ENCODE measurements at places on chromosomes 1 and 21.

DNA sequence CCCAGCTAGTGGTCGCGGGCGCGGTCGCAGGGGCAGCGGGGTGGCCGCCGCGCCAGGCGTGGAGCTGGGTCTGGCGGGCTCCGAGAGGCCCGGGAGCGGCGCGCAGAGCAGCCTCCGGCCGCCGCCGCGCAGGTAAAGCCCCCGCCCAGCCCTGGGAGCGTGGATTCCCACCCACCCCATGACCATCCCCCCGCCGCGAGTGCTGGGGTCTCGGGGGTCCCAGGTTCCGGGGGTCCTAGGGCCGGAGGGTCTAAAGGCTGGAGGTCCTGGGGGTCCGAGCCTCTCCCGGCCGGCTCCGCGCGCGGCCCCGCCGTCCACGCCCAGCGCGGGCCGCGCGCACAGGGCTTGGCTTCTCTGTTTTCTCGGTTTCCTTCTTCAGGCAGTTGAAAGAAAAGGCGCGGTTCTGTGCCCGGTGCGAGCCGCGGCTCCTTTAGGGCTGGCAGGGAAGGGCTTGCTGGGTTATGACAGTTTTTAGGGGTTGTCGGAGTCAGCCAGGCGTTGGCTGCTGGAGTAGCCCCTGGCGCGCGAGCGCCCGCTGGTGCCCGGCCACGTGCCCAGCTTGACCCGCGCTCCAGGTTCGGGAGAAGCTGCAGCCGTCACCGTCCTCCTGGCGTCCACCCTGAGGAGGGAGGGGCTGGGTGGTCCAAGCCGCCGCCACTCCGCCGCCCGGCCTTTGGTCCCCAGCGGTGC lies 359 bp downstream of the LRRC3 start:
- DNase-seq: no peak

- DNase-seq: no peak
Measured at GRCh38 chr1:114719424-114719787, 2.8 kb upstream of the NRAS start.

GRCh38 chr1:103243481-103243880 lies 135.2 kb upstream of the COL11A1 start:
- DNase-seq: no peak

GRCh38 chr1:2303016-2303775 lies 75.1 kb downstream of the SKI start:
- DNase-seq: no peak

DNA sequence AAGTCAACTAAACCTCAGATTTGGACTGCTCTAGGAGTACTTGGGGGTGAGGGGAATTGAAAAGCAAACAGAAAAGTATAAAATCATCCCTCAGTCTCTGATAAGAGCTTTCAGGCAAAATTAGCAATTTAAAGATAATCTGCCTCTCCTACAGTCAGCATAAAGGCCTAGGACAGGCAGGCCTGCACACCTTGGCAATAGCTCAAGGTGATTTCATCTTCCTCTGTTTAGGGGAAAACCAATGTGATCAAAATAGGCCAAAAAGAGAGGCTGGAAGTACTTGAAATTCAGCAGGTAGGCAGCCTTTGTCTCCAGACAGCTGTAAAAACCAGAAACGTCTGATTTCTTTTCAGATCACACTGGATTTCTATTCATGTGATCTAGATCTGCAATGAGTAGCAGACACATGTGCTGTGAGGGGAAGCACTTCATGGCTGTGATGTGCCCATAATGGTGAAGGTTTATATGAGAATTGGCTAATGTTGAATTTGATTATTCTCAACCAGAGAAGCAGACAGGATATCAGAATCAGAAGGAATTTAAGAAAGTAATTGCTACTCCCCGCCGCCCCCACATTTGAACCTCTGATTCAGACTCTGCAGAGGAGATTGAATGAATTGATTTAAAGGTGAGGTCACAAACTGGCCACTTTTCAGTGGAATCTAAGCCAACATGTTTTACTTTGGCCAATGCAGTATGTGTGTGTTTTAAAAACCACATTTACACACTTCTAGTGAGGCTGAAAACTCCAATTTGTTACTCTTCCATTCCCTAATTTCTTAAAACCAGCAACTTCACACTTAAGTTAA lies 45.8 kb upstream of the DNASE2B start:
- DNase-seq: no peak

GRCh38 chr1:184005506-184005905 lies 32.0 kb downstream of the COLGALT2 start:
- no peak for DNase-seq

DNA sequence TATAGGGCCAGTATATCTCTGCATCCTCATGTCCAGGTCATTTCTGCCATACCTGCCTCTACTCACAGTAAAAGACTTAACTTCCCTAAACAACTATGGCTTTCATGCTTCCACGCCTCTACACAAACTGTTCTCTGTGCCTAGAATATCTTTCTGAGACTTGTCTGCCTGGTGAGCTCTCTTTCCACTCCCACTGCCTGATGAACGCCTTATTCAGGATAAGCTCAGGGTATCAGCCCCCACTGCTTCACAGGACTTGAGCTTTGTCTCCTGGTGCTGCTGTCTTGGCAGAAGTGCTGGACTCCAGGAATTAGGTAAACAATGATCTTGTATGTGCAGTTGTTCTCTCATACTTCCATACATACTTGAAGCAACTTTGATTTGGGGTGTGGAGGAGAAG lies 4.8 kb upstream of the DDX20 start:
- no peak for DNase-seq

DNA sequence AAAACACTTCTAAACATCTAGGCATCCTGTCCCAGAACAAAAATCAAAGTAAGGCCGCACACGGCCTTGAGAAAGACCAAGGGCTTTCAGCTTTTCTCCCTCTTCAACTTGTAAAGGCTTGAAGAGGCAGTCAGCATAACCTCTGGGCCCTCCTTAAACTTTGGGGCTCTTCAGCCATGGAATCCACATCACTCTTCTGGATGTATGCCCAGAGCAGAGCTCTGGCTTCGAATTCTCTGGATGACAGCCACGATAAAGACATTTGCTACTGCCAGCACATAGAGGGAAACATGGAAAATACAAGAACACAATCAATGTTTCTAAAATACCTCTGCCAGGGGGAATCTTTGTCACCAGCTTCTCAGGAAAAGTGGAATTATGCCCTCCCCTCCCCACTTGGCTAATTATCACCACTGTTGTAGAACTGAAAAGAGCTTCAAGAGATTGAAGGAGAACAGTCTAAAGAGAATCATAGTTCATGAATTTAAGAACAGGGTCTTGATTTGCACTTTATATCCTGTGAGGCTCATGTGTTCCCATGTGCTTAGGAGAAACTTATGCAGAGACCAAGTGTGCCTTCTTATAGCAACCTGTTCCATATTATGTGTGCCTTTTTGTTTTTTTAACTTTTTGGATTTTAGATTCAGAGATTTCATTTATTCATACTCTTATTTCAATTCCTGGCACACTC lies 39.0 kb upstream of the DPT start:
- no peak for DNase-seq

DNA sequence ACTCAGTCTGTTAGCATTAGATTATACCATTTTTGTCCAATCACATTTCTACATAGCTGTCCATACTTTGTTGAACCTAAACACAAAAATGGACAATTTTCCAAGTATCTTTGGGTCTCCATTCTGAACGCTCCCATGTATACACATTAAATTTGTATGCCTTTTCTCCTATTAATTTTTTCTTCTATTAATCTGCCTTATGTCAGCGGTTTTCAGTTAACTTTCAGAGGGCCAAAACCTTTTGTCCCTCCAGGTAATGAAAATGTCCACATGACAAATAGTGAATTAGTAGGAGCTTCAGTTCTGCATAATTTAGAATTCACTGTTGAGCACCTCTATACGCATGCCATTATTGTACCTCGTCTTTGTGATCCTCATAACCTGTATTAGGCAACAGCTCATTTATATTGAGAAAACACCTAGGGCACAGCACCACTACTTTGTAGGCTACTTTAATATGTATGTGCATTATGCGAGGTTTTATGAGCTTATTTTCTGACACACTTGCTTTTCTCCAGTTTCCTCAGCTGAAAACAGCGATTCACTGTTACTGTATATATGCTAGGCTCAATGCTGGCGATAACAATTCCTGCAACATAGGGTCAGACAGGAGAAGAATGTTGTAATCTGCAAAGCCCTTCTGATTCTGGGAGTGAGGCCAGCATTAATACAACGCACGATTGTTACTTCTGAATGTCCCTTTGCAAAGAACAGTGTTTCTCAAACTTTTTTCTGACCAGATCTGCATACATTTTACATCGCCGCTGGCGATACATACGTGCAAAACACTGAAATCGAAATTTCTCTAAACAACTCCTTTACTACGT lies 1.1 kb upstream of the ABCD3 start:
- no peak for DNase-seq

DNA sequence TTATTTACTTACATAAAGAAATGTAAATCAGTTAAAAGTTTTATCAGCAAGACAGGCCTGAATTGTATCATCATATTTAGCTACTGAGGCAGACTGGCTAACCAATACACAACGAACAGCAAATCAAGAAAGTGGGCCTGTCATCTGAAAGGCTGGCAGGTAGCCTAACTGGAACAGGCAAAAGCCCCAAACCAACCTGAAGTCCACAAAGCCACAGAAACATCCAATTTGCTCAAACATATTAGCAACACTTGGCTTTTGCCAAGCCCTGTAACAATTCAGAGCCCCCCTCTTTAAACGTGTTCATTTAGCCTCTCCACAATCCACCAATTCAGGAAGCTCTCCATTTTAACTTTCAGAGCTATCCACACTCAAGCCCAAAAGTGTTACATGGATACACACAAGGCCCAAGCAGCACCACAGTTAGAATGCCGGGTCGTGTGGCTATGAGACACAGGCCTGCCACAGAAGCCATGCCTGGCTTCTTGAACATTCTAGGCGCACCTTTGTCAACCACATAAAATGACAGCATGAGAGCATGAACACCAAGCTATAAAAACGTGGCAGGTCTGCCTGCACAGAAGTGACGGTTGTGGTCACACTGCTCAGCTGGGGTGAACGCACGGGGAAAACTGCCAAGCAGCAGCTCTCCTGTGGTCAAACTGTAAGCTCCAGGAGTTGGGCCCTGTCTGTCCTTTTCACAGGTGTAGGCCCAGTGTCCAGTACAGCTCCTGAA lies 49.3 kb downstream of the CD34 start:
- peak; percentile 78 for DNase-seq

Data from GF-D8 (cell line).